ENCODE measurements at places on chromosomes 6 and 20. TPM values are rescaled to one million over a fixed set of nuclear protein-coding genes. Genes with fewer than 3 reads are reported as not detected.
A peak's percentile ranks its signal among the peaks of the same experiment; 100 is the strongest.

TMEM244 gene
- not detected for total RNA-seq

DNA sequence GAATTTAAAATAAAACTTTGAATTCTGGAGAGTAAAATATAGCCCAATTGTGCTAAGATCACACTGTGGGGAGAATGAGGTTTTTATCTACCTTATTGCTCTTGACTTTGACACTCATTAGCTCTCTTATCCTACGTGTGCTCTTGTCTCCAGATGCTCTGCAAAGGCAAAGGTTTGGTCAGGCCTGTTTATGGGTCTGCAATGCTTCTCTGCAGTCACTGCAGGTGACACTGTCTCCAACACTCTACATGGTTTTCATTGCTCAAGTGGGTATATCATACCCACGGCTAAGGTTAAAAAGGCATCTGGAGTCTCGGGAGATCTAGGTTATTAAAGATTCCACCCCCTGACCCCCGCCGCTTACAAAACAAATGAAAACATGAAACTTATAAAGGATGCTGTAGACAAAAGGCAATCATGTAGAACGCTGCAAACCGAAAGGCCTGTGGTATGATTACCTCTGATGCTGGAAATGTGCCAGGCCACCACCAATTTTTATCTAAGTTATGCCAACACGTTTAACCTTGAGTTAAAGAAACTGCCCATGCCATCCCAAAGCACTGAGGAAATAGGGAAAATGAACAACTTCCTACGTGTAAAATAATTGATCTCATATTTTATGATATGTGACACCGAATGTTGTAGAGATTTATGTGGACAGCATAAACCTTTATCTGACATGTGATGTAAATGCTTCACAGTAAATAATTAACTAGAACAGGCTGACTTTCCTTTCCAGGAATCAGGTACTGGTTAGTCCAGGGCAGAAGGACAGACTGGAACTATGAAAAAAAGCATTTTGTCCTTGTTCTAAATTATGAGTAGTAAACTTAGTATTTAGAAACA is 238.2 kb upstream of the NOX3 start:
- H3K27me3 ChIP-seq, result no peaks in the 10 kb centered on the region
- H3K27ac ChIP-seq, result no peak overlapping the region
- H3K4me1 ChIP-seq, result peaks cover 11% of the 10 kb centered on the region
- H3K36me3 ChIP-seq, result no peaks in the 10 kb centered on the region
- H3K4me3 ChIP-seq, result no peak overlapping the region

RAD21L1 gene
- total RNA-seq, result not detected

GRCh38 chr20:47765271-47765670 is 20.0 kb downstream of the SULF2 start:
- H3K27ac ChIP-seq, result no peak overlapping the region
- no peak overlapping the region for H3K4me3 ChIP-seq
- H3K4me1 ChIP-seq, result no peaks in the 10 kb centered on the region
- H3K36me3 ChIP-seq, result no peaks in the 10 kb centered on the region

THEMIS gene
- total RNA-seq, result 0.19 TPM

GRCh38 chr20:44651684-44652423 is at the start of gene ADA:
Gene ADA, minus strand, starts transcription at chr20:44651699. Its CDS starts 92 bp downstream, at chr20:44651607.
- DNase-seq, result peak; percentile 73
- H3K36me3 ChIP-seq, result no peaks in the 10 kb centered on the region
- H3K27me3 ChIP-seq, result no peaks in the 10 kb centered on the region
- peak within 1 kb of the TSS; percentile 84 for H3K27ac ChIP-seq
- H3K4me3 ChIP-seq, result peak within 1 kb of the TSS; percentile 64

DNA sequence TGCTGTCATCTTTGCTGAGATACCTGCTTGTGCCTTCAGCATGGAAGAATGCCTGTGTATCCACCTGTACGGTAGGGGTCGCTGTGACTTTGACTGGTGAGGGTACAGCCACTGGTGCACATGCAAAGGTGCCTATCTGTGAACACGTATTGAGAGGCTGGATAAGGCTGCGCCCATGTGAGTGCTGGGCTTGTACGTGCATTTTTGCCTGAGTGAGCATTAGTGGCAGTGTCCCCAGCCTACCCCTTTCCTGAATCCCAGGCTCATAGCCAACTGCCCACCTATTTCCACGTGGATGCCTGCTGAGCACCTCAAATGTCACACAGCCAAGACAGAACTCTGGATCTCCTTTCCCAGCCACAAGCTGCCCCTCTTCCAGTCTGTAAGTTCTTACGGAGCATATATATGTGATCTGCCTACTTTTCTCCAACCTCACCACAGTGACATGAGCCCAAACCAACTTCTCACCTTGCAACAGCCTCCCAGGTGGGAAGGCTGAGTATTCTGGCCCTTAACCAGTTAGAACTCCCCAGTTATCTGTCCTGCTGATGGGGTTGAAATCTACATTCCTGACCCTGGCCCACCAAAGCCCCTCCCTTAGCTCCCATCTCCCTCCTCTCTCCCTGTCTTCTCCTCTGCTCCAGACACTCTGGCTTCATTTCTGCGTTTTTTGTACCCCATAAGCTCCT is 1.1 kb upstream of the SLC2A10 start:
- no peak overlapping the region for H3K4me3 ChIP-seq
- no peak for DNase-seq
- no peaks in the 10 kb centered on the region for H3K27me3 ChIP-seq

BPIFA1 gene
- not detected for total RNA-seq

GRCh38 chr6:22062807-22063408 is 233.9 kb downstream of the PRL start:
- H3K27ac ChIP-seq, result no peak overlapping the region
- DNase-seq, result no peak
- no peaks in the 10 kb centered on the region for H3K36me3 ChIP-seq
- H3K4me1 ChIP-seq, result no peaks in the 10 kb centered on the region
- no peak overlapping the region for H3K4me3 ChIP-seq

TP53TG5 gene
- 0.24 TPM for total RNA-seq

DNA sequence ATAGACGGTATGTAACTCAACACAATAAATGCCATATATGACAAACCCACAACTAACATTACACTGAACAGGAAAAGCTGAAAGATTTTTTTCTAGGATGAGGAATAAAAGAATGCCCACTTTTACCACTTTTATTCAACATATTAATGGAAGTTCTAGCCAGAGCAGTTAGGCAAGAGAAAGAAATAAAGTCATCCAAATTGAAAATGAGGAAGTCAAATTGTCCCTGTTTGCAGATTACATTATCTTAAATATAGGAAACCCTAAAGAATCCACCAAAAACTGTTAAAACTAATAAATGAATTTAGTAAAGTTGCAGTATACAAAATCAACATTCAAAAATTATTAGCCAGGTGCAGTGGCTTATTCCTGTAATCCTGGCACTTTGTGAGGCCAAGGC is 24.6 kb upstream of the ADGB start:
- no peak overlapping the region for H3K4me3 ChIP-seq
- H3K36me3 ChIP-seq, result no peaks in the 10 kb centered on the region
- no peaks in the 10 kb centered on the region for H3K27me3 ChIP-seq
- no peaks in the 10 kb centered on the region for H3K4me1 ChIP-seq
- no peak overlapping the region for H3K27ac ChIP-seq
- DNase-seq, result no peak

DNA sequence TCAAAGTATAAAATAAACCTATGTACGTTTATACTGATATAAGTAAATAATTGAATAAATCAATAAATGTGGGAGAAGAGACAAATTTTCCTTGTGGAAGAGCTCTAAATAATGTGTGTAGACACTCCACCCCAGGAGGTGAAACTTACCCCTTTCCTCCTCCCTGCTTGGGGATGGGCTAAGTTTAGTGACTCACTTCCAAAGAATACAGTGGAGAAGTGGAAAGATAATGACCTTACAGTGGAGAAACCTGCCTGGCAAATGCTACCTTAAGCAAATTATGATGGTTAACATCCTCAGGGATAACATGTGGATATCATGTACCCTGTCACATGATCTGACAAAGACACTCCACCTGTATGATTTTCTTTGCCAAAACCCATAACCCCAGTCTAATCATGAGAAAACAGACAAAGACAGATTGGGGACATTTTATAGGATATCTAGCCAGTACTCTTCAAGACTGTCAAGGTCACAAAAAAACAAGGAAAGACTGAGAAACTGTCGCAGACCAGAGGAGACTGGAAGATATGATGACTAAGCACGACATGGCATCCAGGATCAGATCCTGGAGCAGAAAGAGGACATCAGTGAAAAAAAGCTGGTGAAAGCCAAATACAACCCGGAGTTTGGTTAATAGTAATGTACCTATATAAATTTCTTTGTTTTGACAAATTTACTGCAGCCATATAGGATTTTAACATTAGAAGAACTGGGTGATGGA is 195.5 kb upstream of the PRDM1 start:
- H3K36me3 ChIP-seq, result no peaks in the 10 kb centered on the region
- no peak overlapping the region for H3K4me3 ChIP-seq
- no peaks in the 10 kb centered on the region for H3K4me1 ChIP-seq
- no peak overlapping the region for H3K27ac ChIP-seq

Measured in adrenal gland (tissue), 19 donors.